NAMALWA (cell line): ENCODE measurements at places on chromosomes 3 and 15.
A peak's percentile ranks its signal among the peaks of the same experiment; 100 is the strongest.

DNA sequence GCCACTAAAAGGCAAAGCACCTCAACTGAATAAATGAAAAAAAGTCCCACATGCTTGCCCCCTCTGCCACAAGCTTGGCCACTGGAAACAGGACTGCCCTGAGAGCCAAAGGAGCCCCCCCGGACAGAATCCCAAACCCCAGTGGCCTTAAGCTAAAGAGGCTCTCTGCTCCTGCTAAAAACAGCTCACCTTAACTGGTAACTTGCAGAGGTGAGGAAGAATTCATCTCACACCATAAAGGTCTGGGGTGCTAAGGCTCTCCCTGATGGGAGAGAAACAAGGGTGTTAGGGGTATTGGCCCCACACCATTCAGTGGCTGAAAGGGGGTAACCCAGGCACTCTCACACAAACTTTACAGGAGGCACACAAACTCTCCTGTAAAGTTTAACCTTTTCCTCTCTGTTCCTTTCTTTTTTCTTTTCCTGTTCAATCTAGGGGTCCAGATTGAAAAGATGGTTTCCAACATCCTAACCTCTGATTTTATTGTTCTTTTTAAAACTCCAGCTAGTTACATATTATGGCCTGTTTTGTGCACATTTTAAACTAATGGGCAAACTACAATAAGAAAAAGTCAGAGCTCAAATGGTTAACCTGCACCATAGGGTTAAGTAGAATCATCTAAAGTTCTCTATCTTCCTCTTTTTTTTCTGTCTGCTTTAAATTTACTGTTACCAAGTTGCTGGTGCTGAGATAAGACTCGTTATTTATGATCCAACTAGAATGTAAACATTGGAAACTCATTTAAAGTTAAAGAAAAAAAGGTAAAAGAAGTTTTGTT, 19.9 kb downstream of the TRANK1 start:
- peak; percentile 55 for DNase-seq

GRCh38 chr15:57655809-57656208, 50.7 kb upstream of the POLR2M start:
- DNase-seq: peak; percentile 10

GRCh38 chr15:57873564-57874209, 167.2 kb downstream of the POLR2M start:
- no peak for DNase-seq

DNA sequence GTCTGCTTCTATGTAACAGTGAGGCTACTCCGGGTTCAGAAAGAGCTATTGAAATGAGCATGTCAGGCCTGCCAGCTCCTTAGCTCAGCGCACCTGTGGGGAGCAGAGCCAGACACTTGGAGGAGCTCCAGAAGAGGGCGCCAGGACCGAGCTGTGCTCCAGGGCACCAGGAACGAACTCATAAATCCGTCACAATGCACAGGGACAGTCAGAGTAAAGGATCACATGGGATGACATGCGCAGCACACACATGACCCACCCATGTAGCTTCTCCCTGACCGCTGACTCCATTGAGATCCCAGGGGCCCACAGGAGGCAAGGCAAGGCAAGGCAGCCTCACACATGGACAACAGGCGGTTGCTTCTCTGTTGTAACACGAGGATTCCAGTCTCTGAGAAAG, 26.0 kb upstream of the GNB5 start:
- peak; percentile 49 for DNase-seq

GRCh38 chr15:67558502-67558901, 16.0 kb downstream of the MAP2K5 start:
- no peak for DNase-seq

DNA sequence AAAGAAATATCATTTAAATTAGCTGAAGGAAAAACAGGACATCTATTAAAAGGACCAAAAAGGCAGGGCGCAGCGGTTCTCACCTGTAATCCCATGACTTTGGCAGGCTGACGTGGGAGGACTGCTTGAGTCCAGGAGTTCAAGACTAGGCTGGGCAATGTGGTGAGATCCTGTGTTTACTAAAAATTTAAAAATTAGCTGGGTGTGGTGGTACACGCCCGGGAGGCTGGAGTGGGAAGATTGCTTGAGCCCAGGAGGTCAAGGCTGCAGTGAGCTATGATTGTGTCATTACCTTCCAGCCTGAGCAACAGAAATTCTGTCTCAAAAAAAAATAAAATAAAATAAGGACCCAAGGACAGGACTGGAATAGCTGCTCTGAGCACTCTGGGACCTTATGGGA, 16.2 kb upstream of the HERC1 start:
- no peak for DNase-seq

DNA sequence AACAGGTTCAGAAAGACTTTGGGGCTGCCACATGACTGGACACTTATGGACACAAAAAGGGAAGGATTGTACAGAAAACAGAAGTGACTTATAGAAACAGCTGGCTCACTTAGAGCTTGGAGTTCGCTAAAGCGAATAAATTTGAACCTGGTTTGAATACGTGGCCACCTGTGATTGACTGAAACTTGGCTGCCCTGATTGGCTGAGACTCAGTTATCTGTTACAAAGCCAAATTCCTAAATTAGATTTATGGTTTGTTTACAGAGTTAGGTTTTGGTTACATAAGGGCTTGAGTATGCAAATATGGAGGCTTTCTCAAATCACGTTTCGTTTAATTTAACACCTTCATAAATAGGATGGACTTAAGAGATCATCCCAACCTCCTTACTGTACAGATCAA, 270.2 kb downstream of the THSD4 start:
- DNase-seq: no peak

DNA sequence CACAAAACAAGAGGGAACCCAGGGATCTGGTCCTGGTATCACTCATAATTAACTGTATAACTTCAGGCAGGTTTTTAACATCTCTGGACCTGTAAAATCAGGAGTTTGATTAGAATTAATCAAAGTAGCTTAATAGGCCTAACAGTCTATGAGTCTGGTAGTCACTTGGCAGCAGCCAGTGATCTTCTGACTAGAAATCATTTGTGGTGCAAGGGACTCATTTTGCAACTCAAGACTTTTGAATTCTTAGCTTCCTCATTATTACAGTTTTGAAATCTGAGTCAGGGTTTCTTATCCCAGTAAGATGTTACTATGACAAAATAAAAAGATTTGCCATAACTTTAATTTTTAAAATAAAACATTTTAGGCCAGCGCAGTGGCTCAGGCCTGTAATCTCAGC, 70.8 kb downstream of the TMCC1 start:
- DNase-seq: no peak

- DNase-seq: no peak
Measured at GRCh38 chr15:49900903-49901235, 218.2 kb downstream of the ATP8B4 start.

- no peak for DNase-seq
Measured at GRCh38 chr3:5787861-5788488, 600.5 kb downstream of the EDEM1 start.

DNA sequence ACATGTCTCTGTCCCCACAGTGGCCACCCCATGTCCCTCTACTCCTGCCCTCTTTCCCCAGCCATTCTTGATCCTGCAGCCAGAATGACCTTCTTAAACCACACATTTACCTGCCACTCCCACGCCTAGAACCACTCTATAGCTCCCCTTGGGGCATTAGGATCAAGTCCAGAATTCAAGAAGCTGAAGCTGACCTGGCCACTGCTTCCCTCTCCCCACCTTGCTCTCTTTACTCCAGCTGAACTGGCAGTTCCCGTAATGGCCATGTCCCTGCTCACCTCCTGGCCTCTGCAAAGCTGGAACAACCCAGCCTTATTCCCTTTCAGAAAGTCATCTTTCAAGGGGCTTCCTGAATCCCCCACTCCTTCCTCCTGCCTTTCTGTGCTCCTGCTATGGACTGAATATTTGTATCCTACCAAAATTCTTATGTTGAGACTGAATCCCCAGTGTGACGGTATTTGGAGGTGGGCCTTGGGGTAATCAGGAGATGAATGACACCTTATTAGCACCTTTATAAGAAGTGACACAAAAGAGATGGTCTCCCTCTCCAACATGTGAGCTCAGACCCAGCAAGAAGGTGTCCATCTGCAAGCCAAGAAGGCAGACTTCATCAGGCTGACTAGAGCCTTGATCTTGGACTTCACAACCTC, 3.8 kb downstream of the CSRNP1 start:
- peak; percentile 42 for DNase-seq

GRCh38 chr3:73786321-73786807, 161.6 kb upstream of the PDZRN3 start:
- DNase-seq: no peak

- DNase-seq: no peak
Measured at GRCh38 chr3:177928172-177928873, 607.9 kb upstream of the KCNMB2 start.

GRCh38 chr3:151101270-151101969, 16.0 kb downstream of the MED12L start:
- DNase-seq: no peak

DNA sequence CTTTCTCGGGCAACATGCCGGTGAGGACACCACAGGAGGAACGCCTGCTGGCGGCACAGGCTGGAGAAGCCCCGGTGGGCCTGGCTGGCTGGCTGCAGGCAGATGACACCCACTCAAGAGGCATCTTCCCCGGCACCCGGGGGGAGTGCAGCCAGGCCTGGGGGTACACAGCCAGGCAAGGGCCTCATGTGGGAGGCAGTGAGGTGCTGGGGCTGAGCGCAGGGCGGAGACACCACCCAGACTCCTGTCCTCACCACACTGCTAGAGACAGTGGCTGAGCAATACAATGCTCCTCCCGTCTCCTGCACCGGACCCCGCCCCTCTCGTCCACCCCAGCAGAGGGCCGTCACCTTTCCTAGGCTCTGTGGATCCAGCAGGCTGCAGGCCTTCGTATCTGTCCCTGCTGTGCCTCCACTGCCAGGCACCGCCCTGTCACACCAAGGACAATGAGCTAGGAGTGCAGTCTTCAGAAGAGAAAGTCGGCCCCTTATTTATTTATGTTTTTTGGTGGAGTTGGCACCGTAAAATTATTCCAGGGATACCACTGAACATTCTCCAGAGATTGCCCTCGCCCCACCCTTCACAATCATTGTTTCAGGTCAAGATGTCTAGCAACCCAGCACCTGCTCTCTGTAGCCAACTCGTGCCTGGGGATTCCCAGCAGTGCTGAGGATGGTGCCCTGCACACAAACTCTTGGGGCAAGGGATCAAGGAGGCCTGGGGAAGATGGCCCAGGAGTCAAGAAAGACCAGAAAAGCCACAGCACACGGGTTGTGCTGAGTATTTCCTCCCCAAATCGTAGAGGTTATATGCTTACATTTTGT, 129.1 kb downstream of the ATP10A start:
- no peak for DNase-seq

DNA sequence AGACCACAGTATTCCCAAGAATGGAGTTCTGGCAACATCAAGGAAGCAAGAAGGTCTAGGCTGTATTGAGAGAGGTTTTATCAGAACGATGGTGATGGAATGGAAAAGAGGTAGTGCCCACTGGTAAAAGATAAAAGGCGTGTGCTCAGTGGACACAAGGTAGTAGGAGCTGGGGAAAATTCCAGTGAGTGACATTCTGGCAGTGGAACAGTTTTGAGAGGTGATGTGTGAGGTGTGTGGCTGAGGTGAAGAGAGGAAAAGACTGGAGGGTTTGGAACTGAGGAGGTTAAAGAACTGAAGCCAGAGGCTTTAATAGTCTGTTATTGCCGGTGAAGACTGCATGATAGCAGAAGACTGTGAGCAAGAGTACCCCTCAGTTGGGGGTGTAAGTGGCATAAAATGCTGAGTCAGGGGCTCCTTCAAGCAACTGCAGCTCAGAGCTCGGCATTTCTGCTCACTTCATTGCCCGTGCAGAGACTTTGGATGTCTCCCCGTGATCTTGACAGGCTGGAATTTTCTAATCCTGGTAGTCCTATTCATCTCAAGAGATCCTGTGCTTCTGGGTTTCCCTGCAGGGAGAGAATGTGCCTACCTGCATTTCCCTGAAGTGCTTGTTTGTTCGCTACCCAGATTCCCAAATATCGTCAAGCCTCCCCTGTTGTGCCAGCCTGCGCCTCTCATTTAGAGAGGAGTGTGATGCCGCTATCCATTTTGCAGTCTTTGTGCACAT, 191.0 kb downstream of the SATB1 start:
- no peak for DNase-seq

- DNase-seq: peak; percentile 17
Measured at GRCh38 chr15:37086521-37086920, 13.8 kb downstream of the MEIS2 start.

- DNase-seq: no peak
Measured at GRCh38 chr15:58200739-58201138, 62.6 kb downstream of the AQP9 start.

DNA sequence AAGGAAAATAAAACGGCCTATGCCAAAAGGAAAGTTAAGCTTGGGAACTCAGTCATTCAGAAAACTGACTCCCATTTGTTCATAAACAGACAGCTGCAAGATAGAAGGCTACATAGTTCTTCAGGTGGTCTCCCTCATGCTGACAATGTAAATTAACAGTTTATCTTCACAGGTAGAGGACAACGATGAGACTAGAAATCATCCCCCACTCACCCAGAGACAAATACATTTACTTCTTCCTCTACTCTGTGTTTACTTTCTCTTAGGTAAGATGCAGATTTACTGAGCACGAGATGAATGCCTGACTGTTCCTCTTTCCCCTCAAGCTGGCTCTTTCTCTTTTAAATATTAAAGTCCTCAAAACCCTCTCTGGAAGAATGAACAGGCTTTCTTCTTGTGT, 117.6 kb upstream of the UBP1 start:
- DNase-seq: no peak

DNA sequence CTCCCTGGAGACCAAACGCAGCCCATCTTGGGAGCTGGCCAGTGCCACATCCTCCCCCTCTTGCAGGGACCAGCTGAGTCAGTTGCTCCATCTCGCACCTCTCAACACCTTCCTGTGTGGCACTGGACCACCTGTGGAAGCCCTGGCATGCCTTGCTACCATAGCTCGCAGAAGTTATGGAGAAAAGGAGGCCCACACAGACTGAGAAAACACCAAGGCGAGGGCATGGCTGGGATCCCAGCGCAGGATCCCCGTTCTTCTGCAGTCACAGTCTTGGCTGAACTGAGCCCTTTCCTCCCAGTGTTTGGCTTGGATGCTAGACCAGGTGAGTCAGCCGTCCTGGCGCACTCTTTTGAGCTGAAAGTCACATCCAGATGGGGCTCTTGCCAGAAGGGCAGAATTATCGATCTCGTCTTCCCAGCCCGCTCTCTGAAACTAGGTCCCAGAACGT, 46.9 kb downstream of the CHRD start:
- no peak for DNase-seq

GRCh38 chr15:88701561-88702095, 62.8 kb downstream of the ISG20 start:
- DNase-seq: peak; percentile 73

- DNase-seq: no peak
Measured at GRCh38 chr15:47720555-47720954, 3.2 kb downstream of the SEMA6D start.

GRCh38 chr3:31370681-31371080, 162.0 kb upstream of the STT3B start:
- no peak for DNase-seq
